GM23248 (cell line): ENCODE measurements at places on chromosomes 3 and 15. TPM values are rescaled to one million over a fixed set of nuclear protein-coding genes. Genes with fewer than 3 reads are reported as not detected.
A peak's percentile ranks its signal among the peaks of the same experiment; 100 is the strongest.

The GPR15 gene
- not detected in 2 replicates for total RNA-seq

The CSPG5 gene
- total RNA-seq: 0.54 TPM in 1 of 2 replicates, not detected in the other

The FBN1 gene
- total RNA-seq: 1,478 and 1,559 TPM in 2 replicates

The GOLGA8R gene
- 0.65 and 1.0 TPM in 2 replicates for total RNA-seq

GRCh38 chr3:174397848-174398247 is 461.3 kb upstream of the NAALADL2 start:
- H3K27me3 ChIP-seq: no peaks in the 10 kb centered on the region
- DNase-seq: peak; percentile 46
- H3K4me3 ChIP-seq: no peak overlapping the region
- H3K27ac ChIP-seq: no peak overlapping the region
- H3K36me3 ChIP-seq: no peaks in the 10 kb centered on the region

GRCh38 chr15:29139072-29139471 is 130.6 kb downstream of the NSMCE3 start:
- H3K27ac ChIP-seq: no peak overlapping the region
- DNase-seq: no peak
- no peaks in the 10 kb centered on the region for H3K27me3 ChIP-seq
- H3K4me3 ChIP-seq: no peak overlapping the region
- no peaks in the 10 kb centered on the region for H3K36me3 ChIP-seq
- H3K4me1 ChIP-seq: peaks cover 8% of the 10 kb centered on the region

DNA sequence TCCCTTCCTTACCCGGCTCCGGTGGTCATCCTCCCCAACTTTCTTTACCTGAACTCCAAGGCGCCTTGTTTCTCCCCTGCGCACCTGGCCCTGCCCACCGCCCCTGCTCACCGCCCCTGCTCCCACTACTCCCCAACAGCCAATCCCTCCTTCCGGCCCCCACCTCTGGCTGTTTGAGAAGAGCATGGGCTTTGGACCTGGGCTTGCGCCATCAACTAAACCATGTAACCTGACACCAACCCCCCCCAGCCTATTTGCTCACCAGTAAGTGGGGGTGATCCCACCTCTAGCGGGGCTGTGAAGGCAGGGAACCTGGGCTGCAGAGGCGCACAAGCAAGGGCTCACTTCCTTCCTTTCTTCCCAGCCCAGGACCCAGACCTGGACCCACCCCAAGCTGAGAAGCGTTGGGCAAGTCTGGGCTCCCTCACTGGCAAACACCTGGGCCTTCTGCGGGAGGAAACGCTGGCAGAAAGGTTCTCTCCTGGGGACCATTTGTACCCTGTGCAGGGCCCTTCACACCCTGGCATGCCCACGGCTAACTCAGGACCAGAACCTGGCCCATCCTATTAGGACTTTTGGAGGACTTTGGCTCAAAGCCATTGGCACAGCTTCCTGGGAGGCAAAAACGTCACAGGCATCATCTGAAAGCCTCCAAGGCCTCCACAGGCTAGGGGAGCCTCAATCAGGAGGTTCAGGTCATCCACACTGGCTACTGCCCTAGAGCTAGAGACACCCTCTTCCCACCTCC is at the start of gene PLXNB1:
TSS of gene PLXNB1 (minus strand) at position 127 of the 748 bp plus-strand sequence. CDS start 5,475 bp downstream, outside the sequence.
- H3K27ac ChIP-seq: no peak within 1 kb of the TSS
- no peaks in the 10 kb centered on the region for H3K27me3 ChIP-seq
- peak; percentile 55 for DNase-seq
- peak within 1 kb of the TSS; percentile 81 for H3K4me3 ChIP-seq
- no peaks in the 10 kb centered on the region for H3K36me3 ChIP-seq

- no peaks in the 10 kb centered on the region for H3K4me1 ChIP-seq
- DNase-seq: no peak
- H3K36me3 ChIP-seq: no peaks in the 10 kb centered on the region
- H3K27me3 ChIP-seq: no peaks in the 10 kb centered on the region
- H3K4me3 ChIP-seq: no peak overlapping the region
These were observed 248.8 kb upstream of the AZI2 start for GRCh38 chr3:28597452-28597851.

- H3K36me3 ChIP-seq: no peaks in the 10 kb centered on the region
- no peaks in the 10 kb centered on the region for H3K4me1 ChIP-seq
- no peak for DNase-seq
- H3K27ac ChIP-seq: no peak overlapping the region
- H3K4me3 ChIP-seq: no peak overlapping the region
- no peaks in the 10 kb centered on the region for H3K27me3 ChIP-seq
These were observed 2.3 kb upstream of the OR5K3 start for GRCh38 chr3:98388147-98388546.

GRCh38 chr3:54875596-54876268 is 52.1 kb downstream of the LRTM1 start:
- H3K27ac ChIP-seq: no peak overlapping the region
- peaks cover 30% of the 10 kb centered on the region for H3K4me1 ChIP-seq
- no peaks in the 10 kb centered on the region for H3K27me3 ChIP-seq

DNA sequence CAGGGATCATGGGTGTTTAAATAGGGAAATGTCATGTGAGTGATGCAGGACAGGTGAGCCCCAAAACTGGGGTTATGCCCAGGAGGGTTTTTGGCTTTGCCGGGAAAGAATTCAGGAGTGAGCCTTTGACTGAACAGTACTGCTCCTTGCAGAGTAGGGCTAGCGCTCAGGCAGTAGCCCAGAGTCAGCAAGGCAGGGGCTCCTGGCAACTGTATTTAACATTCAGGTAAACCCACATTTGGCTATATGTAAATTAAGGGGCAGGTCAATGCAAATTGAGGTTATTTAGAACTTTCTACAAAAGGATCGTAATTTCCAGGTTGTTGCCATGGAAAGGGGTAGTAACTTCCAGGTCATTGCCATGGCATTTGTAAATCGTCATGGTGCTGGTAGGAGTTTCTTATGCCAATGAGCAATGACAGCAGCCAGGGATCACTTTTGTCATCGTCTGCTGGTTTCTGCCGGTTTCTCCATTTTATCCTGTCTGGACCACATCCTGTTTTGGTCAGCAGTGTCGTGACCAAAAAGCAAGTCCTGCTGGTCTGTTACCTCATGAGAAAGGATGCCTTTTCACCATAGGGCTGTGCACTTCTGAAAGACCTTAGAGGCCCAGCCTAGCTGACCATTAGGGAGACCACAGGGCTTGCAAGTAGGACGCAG is 24.3 kb downstream of the MTHFS start:
- H3K4me3 ChIP-seq: no peak overlapping the region
- no peaks in the 10 kb centered on the region for H3K27me3 ChIP-seq
- H3K36me3 ChIP-seq: 0 out of 2 replicates have a peak, but pooled peaks cover 11% of the 10 kb centered on the region
- H3K27ac ChIP-seq: no peak overlapping the region
- peak; percentile 27 for DNase-seq

DNA sequence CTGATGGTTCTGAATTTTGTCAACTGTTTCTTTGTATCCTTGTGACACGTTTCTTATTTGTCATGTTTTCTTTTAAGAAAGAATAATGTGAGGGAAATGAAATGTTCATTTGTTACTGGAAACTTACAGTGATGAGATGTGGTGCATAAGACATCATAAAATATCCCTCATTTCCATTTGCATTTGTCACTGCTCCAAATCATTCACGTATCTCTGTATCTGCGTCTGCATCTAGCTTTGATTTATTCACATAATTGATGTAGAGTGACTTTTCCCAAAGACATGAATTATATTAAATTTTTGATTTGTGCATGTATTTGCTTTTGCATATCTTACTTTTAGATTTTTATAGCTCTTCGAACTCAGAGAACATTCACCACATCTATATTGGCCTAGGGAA is 66.8 kb downstream of the CHL1 start:
- H3K27me3 ChIP-seq: no peaks in the 10 kb centered on the region
- H3K4me3 ChIP-seq: no peak overlapping the region
- DNase-seq: no peak
- H3K27ac ChIP-seq: no peak overlapping the region
